ENCODE measurements at places on chromosomes 11 and 22.

DNA sequence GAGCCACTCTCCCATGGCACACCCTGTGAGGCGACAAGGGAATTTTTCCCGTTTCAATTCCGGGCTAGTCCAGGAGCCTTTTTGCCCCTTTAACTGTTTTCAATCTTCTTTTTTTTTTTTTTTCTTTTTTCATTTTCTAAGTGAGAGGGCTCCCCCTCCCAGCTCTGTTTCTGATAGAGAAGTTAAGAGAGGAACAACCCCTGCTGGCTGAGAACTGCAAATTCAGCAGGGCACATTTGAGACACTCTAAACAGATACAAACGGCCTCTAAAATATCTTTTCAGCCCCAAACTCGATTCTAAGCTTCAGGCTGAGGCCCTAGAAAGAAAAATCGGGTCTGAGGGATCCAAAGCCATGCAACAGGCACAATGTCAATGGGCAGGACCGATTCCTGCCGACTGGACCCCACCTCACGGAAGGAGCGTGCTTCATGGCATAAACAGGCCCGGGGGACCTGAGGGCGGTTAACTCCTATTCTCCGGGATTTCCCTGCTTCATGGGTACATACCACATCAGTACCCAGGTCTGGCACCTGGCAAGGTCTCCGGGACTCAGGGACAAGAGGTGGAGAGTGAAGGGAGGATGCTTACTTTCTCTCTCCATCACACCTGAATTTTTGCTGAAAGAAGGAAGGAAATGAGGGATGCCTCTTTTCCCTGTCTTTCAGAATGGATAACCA lies 627.5 kb downstream of the BUD13 start:
- DNase-seq: no peak

DNA sequence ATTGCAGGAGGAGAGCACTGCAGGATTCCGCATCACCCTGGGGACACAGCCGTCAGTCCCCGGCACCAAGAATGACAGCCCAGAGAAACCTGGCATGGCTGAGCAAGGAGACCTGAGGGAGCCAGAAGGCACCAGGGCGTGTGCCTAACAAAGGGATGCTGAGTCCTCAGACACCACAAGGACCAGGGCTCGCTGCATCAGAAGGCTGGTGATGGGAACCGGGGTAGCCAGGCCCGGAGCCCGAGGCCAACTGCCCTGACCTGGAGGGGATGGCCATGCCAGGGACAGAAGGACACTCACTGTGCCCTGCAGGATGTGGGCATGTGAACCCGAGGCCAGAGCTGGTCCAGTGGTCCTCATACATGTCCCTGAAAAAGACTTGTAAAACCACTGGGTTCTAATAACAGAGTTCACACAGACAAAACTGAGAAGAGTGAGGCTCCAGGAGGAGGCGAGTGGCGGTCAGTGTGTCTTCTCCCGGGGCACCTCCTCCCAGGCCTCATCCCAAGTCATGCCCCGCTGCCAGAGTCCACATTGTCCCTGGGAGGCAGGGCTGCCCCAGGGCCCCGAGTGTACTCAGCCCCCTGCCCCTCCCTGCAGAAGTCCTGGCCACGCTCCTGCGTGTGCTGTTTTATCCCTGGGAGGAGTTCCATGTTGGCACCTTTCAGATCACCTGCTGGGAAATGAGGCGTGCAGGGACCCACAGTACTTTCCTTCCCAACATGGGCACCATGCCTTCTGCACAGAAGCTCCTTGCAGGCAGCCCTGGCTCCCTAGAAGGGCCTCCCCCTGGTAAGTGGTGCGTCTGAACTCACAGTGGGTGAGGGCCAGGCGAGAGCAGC lies 42.5 kb downstream of the TBX1 start:
- no peak for DNase-seq

DNA sequence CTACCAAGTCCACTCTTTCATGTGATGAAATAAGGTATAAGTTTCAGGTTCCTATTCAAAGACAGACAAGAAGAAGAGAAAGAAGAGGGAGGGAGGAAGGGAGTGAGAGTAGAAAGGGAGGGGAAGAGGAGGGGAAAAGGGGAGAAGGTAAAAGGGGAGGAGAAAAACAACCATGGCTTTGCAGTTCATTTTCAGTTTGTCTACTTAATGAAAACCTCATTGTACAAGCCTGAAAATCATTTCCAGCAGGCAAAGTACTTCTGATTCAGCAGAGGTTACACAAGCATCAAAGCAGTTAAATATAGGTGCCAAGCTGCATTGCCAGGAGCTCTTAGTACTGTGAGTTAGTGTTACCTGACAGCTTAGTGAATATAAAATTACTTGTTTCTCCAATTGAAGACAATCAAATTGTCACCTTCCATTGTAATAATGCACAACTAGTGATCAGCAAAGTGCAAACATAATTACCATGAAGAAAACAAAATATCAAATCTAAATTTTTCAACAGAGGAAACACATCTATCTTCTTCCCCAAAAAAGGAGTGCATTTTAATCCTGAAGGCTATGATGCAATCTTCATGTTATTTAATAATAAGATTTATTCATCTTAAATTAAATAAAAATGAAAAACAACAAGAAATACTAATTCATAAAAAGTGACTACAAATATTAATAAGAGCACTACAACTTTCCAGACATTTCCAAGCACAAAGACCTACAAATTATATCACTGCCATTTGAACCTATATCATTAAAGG lies 8.2 kb downstream of the SOX6 start:
- no peak for DNase-seq

- DNase-seq: no peak
Measured at GRCh38 chr22:27223317-27224177, 566.2 kb downstream of the MIAT start.

GRCh38 chr22:38782402-38783094 lies 11.4 kb downstream of the DNAL4 start:
- no peak for DNase-seq

GRCh38 chr11:17531071-17531600 lies 13.1 kb downstream of the USH1C start:
- no peak for DNase-seq

DNA sequence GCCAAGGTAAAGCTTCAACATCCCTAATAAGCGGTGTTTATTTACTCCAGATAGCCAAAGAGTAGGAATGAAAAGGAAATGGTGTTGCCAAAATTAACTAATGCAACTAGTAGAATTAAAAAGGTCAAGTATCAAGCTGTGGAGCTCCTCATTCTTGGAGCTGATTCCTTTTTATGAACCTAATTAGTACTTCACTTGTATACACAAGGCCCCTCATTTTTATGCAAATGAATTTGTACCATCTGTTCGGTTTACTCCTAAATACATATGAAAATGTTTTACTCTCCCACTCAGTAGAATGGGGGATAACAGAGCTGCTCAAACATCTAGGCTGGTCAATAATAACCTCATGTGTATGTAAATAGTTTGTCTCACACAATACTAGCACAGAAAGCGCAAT lies 426.4 kb upstream of the LUZP2 start:
- DNase-seq: no peak

DNA sequence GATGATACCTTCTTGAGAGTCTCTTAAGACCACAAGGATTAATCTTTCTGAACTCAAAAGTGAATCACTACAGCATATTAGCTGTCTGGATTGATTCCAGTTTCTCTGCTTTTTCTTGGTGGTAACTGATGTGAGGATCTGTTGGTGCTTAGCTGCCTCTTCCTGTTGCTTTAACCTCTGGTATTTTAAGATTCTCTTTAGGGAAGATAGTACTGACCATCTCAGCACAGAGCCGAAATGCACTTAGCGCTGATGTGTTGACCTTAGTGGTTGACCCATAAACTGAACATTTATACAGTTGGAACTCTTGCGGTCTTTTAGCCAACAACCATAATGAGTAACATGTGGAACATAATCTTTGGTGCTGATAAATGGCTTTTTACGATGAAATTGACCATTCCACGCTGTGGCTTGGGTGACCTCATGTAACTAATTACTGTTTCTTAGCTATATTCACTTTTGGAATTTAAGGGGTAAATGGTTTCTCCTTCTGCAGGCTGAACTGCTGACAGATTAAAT lies 33.7 kb downstream of the APLP2 start:
- DNase-seq: no peak

DNA sequence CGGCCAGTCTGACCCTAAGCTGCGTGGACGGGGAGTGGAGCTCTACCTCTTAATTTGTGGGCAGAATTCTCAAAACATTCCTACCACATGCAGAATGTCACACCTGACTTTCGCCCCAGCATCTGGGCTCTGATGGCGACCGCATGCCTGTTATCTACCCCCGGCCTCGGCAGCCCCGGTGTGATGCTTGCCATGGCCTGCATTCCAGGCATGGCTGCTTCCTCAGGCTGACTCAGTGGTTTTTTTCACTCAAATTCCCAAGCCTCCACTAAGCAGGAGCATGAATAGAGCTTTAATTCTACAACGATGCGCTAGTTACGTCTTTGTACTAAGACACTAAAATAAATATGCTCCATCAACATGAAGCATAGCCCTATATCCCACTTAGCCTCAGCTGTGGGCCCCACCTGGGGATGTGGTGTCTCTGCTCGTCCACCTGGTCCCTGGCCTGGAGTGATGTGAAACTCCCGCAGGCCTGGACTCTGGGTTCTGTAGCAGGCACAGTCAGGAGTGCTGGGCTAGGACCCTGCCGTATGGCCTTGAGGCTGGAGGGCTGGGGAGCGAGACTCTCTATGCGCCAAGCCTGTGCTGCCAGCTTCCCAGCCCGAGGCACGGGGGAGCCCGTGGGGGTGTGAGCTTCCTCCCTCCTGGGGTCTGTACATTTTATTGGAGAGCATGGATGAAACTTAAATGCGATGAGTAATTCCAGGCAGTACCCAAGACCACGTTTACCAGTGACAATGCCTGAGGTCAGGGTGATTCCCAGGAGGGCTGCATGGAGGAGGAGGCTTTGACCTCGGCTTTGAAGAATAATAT lies 153.2 kb downstream of the CTTN start:
- no peak for DNase-seq

DNA sequence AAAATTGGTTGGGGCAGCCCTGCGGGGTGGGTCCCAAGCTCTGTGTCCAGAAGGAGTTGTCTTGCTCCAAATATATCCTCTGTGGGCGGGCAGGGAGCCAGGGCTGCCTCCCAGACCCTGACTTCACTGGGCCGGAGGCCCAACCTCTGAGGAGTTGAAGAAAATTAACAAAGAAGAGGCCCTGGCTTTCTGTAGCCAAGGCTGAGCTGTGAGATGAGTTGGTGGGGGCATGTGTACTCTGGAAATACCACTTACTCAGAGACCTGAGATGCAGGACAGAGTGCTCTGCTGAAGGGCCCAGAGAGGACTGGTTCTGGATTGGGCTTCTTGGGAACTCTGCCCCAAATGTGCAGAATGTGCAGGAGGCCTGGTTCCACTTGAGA lies 96.3 kb downstream of the SWAP70 start:
- DNase-seq: no peak

- no peak for DNase-seq
Measured at GRCh38 chr22:19918332-19919106, 23.1 kb upstream of the COMT start.

DNA sequence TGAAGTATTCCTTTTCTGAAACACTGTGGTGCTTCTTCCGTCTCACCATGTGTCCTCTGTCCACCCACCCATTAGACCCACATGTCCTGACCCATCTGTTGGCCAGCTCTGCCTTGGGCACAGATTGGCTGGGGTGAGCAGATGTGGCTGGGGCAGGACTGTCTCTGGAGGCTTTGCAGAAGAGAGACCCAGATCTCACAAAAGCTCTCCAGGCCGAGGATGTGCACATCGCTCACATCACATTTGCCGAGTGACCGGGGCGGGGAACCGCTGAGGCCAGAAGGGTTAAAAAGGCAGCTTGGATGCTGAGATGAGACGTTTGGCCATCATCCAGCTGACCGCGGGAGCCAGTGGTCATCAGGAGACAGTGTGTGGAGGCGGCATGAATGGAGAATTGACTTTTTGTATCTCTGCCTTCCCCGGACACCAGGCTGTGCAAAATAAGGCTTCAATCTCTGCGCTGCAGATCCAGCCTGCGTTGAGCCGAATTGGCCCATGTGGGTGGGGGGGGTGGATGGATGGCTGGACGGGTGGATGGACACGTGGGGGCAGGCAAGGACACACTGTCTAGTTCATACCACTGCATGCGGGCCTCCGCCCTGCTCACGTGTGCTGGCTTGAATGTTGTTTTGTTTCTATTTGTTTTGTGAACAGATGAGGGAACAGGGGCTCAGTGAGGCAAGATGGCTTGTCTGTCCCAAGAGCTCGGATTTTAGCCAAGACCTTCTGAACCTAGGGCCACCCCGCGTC lies 6.1 kb downstream of the IFITM10 start:
- DNase-seq: no peak

GRCh38 chr11:31480930-31481329 lies 28.5 kb downstream of the IMMP1L start:
- DNase-seq: no peak

DNA sequence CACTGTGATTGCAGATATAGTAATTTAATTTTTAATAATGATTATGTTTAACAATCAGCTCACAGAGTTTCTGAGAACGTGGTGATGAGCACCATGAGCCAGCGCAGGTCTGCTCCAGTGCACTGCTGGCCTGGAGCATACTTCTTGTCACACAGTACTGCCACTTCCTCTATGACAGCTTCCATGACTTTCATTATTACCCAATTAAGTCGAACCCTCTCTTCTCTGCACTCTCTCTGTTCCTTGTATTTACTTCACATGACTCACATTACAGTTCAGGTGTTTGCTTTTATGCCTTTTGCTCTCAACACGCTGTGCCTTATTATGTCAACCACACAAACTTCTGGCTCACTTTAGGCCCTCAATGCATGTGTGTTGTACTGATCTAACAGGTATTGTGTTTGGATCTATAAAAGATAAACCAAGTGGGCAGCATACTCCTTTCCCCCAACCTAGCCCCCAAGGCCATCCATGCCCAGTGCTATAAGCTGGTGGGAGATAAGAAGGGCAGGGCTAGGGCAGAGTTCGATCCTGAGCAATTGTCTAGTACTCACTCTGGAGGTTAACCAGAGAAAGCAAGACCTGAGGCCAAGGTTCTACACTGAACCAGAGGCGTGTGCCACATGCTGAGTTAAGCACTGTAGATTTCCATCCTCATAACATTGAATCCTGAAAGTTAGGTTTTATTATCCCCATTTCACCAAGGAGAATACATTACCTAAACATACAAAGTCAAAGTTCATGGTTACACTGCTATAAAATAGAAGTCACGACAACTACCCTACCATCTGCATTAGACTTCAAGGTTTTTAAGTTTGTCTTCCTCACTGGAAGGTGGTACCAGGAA lies 356.5 kb downstream of the INSC start:
- no peak for DNase-seq

GRCh38 chr11:127098684-127099083 lies 98.1 kb upstream of the KIRREL3 start:
- DNase-seq: no peak

GRCh38 chr22:41285441-41285819 lies 557 bp downstream of the RANGAP1 start:
- no peak for DNase-seq

DNA sequence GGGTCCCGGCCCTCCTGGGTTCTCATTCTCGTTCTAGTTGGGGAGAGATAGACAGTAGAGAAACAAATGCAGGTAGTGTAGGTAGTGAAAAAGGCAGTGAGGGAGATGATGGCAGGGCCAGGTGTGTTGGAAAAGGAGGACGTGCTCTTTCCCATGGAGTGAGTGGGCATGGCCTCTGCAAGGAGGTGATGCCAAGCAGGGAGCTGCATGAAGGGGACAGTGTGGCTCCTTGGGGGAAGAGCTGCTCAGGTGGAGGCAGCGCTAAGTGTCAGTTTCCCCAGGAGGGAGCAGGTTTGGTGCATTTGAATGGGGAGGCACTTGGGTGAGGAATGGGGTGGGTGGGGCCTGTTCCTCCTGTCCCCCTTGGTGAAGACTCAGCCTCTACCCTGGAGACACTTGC lies 22.2 kb downstream of the MCM5 start:
- no peak for DNase-seq

GRCh38 chr11:70834277-70834940 lies 418.0 kb downstream of the SHANK2 start:
- no peak for DNase-seq

GRCh38 chr11:68412593-68413475 lies 47.7 kb upstream of the PPP6R3 start:
- DNase-seq: no peak
